Epithelial cell of proximal tubule (primary cell): ENCODE measurements at places on chromosomes 13 and 19. TPM values are rescaled to one million over a fixed set of nuclear protein-coding genes. Genes with fewer than 3 reads are reported as not detected.

GRCh38 chr13:79778741-79779460 is 297.9 kb downstream of the NDFIP2 start:
- no peak for DNase-seq

DNA sequence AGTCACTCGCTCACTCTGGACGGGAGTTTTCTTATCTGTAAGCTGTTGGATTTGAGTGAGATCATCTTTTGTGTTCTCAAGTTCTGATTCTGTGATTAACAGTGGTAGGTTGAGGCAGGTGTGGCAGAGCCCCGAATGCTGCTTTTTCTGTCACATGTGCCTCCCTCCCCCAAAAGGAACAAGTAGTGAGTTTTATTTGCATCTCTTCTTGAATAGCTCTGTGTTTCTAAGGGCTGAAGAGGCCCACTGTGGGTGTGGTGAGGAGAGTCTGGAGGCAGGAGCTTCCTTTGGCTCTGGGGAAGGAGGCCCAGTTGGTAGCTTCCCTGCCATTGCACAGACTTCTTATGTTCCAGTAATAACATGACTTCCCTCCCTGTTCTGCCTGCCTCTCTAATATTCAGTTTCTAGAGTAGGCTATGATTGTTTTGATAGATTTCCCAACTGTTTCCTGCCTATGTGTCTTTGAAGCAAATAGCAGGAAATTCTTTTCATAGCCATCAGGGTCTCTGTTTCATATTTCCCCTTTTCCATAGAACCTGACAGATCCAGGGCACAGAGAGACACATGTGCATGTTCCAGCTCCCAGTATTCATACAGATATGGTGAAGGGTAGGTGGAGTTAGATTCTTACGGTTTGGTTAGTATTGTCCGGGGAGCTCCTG is 23.9 kb upstream of the CXCL17 start:
- DNase-seq, result no peak

The CBY2 gene
- not detected in 2 replicates for total RNA-seq

DNA sequence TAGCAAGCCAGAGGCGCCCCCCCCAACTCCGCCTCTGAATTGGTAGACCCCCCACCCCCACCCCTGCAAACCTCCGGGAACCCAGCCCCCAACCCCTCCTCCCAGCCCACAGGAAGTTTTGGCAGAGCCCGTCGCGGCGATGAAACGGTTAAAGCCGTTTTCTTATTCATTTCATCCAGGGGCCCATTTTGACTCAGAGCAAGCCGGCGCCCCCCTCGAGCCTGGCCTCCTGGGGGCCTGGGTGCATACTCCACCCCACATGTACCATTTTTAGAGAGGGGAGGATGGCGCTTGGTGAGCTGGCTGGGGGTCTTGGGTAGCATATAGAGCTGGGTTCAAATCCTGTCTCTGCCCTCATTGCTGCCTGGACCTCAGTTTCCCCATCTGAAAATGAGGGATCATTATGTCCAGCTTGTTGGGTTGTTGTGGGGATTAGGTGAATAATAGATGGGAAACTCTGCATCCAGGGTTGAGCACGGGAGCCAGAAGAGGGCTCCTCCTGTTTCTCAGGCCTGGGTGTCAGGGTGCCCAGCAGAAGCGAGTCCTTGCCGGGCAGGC is 7.9 kb upstream of the JUNB start:
- no peak for DNase-seq

DNA sequence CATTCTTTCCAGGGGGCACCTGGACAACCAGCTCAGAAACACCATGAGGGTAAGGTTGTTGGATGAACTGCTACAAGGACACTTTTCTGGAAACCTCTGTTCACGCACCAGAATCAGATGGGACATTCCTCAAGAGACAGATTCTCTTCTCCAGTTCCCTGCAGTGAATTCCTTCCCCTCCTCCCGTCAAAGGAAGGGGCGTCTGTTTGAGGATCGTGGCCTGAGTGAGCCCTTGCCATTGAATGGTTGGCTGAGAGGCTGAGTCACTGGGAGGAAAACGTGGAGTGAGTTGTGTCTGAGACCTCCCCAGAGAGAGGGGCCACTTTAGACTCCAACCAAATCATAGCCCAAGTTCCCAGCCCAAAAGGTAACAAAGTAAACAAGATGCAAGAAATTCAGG is 79.4 kb upstream of the ZNF507 start:
- no peak for DNase-seq

The HNRNPA1L2 gene
- 6.1 and 7.5 TPM in 2 replicates for total RNA-seq

GRCh38 chr13:33316890-33317289 is 31.3 kb upstream of the STARD13 start:
- DNase-seq, result no peak

The ZNF729 gene
- total RNA-seq, result 0.14 TPM in 1 of 2 replicates, not detected in the other

- DNase-seq, result no peak
Observed at GRCh38 chr13:59677966-59678814, 485.5 kb downstream of the DIAPH3 start.

The ZNF575 gene
- not detected in 2 replicates for total RNA-seq

The AMH gene
- total RNA-seq, result 0.52 and 1.7 TPM in 2 replicates

DNA sequence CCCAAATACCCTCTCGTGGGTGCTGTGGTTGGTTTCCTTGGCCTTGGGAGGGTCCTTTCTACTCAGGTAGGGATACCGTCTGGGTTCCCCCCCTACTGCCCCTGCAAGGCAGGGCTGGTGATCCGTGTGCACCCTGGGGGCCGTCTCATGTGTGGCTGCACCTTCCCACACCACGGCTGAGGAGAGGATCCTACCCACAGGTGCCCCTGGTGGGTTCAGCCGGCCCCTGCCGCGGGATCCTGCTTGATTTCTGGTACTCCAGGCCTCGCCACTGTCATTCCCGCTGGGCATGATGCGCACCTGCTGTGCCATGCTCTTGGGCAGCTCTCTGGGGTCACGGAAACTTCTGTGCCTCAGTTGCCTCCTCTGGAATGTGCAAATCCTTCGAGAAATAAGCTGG is 30.8 kb downstream of the EFNA2 start:
- DNase-seq, result no peak

DNA sequence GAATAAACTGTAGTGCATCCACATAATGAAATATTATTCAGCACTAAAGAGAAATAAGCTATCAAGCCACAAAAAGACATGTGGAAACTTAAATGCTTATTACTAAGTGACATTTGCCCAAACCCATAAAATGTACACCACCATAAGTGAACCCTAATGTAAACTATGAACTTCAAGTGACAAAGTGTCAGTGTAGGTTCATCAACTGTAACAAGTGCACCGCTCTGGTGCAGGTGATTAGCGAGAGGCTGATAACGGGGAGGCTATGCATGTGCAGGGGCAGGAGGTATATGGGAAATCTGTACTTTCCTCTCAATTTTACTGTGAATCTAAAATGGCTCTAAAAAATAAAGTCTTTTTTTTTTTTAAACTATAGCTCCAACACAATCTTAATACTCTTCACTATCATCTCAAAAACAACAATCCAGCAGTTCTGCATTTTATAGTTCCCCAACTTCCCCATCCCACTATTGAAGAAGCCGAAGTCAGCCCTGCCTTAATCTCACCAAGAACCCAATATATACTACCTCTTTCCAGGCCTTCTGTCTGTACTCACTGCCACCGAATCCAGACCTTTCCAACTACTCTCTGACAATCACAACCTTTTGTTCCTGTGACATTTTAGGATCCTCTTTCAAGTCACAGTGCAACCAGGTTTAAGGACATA is 22.6 kb downstream of the ELF1 start:
- no peak for DNase-seq

DNA sequence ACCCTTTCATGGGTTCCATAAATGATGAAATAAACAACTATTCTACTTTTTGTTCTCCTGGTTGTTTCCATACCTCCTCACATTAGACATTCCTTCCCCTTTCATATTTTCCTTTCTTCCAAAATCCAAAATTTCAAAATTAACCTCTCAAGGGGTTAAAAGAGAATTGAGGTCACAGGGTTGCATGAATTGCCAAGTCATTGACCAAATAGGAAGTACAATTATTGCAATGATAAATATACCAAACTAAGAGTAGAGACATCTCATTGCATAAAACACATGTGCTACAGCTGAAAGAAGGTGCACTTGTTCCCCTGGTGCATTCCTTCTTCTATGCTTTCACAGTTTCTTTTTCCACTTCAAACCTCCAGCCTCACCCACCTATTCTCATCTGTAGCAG is 136.1 kb downstream of the KCTD12 start:
- DNase-seq, result no peak

The CDC42EP5 gene
- total RNA-seq, result 5.1 and 33.7 TPM in 2 replicates

DNA sequence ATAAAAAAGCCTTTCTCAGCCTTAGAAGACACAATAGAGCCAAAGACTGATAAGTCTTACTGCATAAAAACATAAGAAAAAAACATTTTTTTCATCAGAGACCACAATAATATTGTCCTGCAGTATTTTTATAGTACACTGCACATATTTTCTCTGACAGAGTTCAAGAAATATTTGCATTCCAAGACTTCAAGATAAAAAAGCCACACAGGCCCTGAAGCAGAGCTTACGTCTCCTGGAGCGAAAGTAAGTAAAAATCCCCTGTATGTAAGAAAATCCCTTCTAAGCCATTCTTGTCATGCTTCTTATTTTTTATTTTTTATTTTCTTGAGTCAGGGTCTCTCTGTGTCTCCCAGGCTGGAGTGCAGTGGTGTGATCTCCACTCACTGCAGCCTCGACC is 755.9 kb downstream of the LIG4 start:
- no peak for DNase-seq

The ZNF555 gene
- total RNA-seq, result 2.9 and 3.3 TPM in 2 replicates

The ZNF415 gene
- total RNA-seq, result 2.2 and 3.1 TPM in 2 replicates

DNA sequence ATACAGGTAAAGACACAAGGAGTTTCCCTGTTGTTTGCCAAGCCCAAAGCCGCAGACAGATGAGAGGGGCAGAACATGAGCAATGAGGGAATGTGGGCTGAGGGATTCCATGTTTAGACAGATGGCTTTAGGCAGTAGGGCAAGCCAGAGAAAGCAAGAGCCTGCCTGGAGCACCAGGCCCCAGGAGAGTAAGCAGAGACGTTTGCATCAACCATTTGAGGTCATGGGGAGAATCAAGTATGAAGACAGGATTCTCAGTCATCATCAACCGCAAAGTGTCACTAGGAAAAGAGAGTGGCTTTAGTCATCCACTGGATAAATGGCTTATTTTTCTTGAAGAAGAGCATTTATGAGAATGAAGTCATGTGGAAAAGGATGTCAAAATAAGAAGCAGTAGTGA is 184.7 kb downstream of the COG6 start:
- no peak for DNase-seq

- peak; percentile 97 for DNase-seq
Observed at GRCh38 chr13:44300895-44301638, 72.6 kb upstream of the SERP2 start.

GRCh38 chr19:11963566-11964355 is 1.1 kb upstream of the ZNF763 start:
- no peak for DNase-seq

The SLITRK1 gene
- not detected in 2 replicates for total RNA-seq

DNA sequence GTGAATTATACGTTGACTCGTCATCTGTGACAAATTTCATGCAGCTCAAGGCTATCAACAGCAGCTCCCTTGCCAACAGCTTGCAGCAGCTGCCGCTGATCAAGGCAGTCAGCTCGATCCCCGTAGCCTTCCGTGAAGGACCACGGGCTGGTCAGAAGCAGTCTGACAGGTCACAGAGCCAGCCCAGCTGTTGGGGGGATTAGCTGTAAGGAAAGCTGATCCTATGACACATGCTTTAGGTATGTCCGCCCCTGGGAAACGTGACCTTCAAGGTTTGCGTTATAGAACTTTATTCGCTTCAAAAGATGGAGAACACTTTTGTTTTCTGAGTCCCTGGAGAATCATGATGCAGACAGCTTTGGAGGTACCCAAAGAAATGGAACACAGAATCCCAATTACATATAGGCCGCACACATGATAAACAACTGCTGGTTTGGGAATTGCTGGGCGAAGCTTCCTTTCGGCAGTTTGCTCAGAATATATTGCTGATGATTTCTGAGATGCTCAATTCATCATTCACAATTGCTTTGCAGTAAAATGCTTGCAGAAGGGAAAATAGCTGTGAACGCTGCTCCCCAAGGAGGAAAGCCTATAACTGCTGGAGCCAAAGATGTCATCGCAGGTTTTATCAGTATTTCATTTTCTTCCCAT is 62.6 kb upstream of the USP29 start:
- DNase-seq, result no peak

The CACNG8 gene
- under 0.01 TPM in 1 of 2 replicates, not detected in the other for total RNA-seq

The ERICH4 gene
- not detected in 2 replicates for total RNA-seq

GRCh38 chr13:37295573-37295972 is 190.1 kb upstream of the CSNK1A1L start:
- DNase-seq, result no peak

- no peak for DNase-seq
Observed at GRCh38 chr19:16654627-16655026, 5.3 kb downstream of the SMIM7 start.

GRCh38 chr13:85694992-85695391 is 104.2 kb downstream of the SLITRK6 start:
- no peak for DNase-seq

DNA sequence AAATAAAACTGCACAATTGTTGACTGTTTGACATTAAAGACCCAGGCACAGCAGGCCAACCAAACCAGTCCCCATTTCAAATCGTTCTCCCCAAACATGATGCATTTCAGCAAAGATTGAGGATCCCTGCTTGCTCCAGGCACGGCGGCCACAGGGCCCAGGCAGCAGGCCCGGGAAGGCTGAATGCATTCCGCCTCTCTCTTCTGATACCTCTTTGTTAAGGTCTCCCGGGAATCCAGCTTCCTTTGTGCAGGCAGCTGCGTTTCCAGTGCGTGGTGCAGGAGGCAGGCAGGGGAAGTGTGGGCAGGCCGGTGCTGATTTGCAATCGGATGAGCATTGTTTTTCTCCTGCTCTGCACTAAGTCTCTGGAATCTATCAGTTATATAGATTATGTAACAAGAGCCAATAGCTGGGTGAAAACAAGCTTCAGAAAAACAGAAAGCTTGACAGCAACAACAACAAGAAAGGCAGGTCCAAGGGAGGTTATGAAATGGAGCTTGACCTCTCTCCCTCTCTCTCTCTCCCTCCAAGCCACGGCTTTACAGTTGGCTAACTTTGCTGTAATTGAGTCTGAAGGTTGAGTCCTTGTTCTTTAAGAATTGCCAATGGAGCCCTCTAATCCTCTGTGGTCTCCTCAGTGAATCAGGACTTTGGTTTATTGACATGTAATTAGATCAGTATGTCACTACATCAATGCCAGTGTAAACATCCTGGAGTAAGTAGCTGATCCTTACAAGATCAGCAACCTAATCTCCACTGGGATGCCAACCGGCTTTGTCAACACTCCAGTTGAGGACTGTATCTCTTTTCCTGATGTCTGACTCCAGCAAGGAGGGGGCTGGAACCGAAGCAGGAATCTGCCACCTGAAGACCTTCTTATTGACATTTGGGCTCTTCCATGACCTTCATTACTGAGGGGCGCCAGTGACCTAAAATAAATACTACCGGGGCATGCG is 338.0 kb downstream of the TEX29 start:
- no peak for DNase-seq

GRCh38 chr19:57362419-57362818 is 932 bp upstream of the TRAPPC2B start:
- DNase-seq, result no peak
